Amygdala (tissue), 56 donors: ENCODE measurements at places on chromosomes 3 and 15.

GRCh38 chr3:120031561-120031960, 62.7 kb downstream of the GSK3B start:
- DNase-seq: no peak

DNA sequence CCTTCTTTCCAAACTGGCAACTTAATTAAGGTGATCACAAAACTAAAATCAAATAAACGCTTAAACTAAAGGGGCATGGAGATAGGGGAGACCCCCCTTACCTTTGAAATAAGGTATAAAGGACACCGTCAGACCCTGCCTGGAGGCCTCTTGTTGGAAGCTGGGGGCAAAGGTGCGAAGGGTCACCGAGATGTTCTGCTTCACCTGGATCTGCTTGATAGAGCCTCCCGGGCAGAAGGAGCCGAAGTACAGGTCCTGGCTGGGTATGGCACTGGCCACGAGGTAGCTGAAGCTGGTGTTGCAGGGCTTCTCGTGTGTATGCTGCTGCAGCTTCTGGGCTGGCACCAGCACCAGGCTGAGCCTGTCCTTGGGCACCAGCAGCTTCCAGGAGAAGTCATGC, 53.0 kb downstream of the CDCP1 start:
- DNase-seq: no peak

DNA sequence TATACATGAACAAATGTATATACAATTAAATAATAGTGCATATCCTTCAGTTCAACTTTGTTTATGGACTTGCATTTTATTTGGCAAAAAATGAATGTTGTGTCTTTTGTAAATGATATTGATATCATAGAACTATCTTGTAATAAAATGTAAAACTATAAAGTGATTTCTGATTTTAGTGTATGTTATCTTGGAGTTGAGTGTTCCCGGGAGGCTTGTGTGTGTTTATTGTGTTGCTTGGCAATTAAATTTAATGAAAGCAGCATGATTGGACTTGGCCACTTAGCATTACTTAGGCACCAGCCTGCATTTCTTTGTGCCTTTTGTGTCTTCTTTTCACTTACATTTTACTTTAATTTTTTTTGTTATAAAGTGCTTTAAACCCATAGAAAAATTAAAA, 10.6 kb downstream of the ARHGEF26 start:
- DNase-seq: no peak

GRCh38 chr3:54954521-54954920, 26.7 kb upstream of the LRTM1 start:
- DNase-seq: no peak
